RCC 7860 (cell line): ENCODE measurements at places on chromosomes 7 and 10.

DNA sequence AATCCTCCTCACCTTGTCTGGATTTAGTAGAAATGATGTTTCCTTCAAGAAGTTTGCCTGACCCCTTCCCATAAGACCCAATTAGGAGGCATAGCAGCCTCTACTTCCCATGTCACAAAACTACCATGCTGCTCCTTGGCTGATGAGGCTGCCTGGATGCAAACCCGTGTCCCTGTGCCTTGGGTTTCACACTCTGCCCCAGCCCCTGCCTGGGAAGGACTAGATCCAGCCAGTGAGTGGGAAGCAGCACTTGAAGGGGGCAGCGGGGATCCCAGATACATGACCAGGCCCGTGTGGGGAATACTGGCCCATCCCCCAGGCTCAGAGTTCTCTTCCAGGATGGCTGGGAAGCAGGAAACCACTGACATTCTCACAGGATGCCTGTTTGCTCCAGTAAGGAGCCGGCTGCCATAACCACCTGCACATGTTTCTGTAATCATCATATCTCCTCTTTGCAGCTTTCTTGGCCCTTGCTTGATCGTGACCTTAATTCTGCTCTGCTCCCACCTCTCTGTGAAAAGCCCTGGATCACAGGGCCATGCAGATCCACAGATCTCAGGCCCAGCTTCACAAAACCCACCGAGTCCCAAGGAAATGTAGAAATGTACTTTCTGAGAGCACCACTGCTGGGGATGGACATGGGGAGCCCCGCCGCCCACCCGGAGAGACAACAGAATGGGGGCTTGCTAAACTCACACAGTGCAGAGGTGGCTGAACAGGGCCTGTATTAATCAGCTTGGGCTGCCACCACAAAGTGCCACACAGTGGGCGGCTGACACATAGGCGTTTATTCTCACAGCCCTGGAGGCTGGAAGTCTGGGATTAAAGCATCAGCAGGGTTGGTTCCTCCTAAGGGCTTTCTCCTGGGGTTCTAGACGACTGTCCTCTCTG is 287.8 kb upstream of the IGFBP3 start:
- no peak for DNase-seq

DNA sequence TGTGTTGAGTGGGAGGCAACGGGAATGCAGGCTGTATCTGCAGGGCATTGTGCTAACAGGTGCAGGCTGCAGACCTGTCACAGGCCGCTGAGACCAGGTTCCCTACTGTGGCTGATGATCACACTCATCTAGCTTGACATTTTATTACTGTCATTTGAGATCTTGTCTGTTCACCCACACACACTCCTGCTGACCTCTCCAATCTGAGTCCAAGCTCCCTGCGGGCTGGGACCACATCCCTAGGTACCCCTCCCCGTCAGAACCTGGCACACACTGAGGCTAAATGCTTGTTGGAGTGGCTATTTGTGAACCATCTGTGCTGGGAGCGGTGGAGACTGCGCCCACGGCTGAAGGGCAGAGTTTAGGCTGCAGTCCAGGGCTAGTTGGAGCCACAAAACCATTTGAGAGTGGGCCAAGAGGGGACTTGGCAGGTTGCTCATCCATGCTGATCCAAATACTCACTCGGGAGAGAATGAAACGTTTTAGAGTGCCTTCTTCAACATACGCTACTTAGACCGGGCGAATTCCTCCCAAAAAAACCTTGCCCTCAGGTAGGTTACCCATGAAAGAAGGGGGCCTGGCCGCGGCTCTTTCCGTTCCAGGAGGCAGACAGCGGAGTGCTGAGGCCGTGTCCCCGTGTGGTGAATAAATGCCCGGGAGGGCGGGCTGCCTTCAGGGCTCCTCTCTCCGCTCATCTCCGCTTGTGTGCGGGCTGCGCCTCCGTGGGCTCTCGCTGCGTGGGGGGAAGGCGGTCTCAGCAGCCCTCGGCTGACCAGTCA is 164.4 kb downstream of the RGS10 start:
- no peak for DNase-seq

- no peak for DNase-seq
These were observed 187.1 kb downstream of the FAM107B start for GRCh38 chr10:14587540-14588083.

DNA sequence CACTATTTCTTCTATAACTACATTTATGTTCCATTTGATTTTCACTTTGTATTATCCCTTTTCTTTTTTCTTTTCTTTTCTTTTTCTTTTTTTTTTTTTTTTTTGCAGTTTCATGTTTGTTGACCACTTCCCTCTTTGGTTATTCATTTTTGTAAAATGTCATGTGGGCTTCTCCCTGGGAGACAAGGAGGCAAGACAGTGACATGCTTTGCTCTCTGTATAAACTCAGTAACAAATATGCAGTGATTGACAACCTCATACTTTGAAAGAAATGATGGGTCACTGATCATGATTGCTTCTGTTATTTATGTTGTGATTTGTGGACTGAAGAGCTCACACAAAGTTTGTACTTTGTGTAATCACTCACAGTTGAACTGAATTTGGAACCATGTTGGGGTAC is 90.2 kb upstream of the ABI1 start:
- no peak for DNase-seq

GRCh38 chr7:3280445-3280844 is 20.6 kb upstream of the SDK1 start:
- DNase-seq, result no peak

DNA sequence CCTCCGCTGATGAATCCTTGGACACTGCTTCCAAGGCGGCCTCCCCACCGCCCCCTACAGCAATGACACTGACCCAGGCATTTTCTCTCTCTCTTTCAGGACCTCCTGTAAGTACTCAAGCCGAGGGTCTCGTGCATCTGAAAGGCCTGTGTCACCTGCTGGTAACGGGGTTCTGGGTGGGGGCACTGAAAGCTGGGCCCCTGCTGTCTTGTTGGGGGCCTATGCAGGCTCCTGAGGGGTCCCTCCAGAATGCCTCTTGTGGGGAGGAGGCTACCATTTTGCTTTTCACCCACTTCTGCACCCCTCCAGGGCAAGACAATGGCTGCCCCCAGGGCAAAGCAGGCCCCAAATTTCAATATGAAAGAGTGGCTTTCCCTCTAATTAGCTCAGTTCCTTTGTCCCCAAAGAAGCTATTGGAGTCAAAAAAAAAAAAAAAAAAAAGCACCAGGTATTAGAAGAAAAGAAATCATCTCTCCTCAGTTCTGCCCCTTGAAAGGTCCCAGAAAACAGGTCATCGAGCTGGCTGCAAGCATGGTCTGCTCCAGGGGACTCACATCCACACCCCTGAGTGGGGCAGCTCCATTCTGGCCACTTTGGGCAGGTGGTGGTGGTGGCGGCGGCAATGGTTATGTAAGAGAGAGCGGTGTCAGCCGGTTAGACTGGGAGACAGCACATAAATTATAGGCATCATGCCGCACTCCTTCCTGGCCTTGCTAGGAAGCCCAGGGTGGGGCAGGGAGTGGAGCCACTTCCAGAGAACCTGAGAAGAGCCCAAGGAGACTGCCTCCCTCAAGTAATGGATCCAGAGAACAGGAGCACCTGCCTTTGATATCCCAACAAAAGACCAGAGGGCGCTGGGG is 66.2 kb downstream of the COL13A1 start:
- DNase-seq, result no peak

GRCh38 chr7:51228386-51228958 is 88.1 kb downstream of the COBL start:
- no peak for DNase-seq

GRCh38 chr10:71245420-71246325 is 33.3 kb downstream of the UNC5B start:
- no peak for DNase-seq

DNA sequence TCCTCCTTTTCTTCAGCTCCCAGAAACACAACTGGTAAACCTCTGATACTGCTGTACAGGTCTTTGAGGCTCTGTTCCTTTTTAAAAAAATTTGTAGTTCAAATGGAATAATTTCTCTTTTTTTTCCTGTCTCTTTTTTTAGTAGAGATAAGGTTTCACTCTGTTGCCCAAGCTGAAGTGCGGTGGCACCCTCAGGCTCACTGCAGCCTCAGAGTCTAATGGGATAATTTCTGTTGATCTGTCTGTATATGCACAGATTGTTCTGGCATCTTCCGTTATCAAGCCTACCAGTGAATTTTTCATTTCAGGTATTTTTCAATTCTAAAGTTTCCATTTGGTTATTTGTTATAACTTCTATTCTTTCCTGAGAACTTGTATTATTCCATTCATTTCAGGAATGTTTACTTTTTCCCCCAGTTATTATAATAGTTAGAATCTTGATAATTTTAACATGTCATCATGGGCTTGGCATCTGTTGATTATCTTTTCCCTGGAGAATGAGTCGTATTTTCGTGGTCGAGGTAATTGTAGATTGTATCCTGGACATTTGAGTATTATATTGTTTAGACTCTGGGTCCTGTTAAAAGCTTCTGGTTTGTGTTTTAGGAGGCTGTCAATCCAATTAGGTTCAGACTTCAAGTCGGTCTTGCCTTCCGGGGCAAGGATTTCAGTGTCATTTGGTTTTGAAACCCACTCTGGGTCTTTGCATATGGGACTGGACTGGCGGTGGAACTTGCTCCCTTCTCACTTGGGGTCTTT is 24.5 kb downstream of the CRCP start:
- DNase-seq, result peak; percentile 30

- DNase-seq, result no peak
These were observed 171.5 kb downstream of the PARD3 start for GRCh38 chr10:34643620-34644019.

GRCh38 chr7:85851571-85852193 is 664.8 kb upstream of the SEMA3D start:
- DNase-seq, result peak; percentile 33

- DNase-seq, result no peak
These were observed 20.8 kb upstream of the RET start for GRCh38 chr10:43055991-43056567.

- DNase-seq, result no peak
These were observed 128.8 kb upstream of the SMIM30 start for GRCh38 chr7:113247198-113247597.

- DNase-seq, result no peak
These were observed 38.0 kb upstream of the INSYN2A start for GRCh38 chr10:127234306-127234800.

GRCh38 chr7:98617960-98618418 is 904 bp downstream of the NPTX2 start:
- DNase-seq, result no peak

GRCh38 chr7:102823390-102824119 is 74.8 kb downstream of the FAM185A start:
- no peak for DNase-seq

GRCh38 chr10:31101123-31101522 is 69.5 kb upstream of the ZNF438 start:
- peak; percentile 95 for DNase-seq

DNA sequence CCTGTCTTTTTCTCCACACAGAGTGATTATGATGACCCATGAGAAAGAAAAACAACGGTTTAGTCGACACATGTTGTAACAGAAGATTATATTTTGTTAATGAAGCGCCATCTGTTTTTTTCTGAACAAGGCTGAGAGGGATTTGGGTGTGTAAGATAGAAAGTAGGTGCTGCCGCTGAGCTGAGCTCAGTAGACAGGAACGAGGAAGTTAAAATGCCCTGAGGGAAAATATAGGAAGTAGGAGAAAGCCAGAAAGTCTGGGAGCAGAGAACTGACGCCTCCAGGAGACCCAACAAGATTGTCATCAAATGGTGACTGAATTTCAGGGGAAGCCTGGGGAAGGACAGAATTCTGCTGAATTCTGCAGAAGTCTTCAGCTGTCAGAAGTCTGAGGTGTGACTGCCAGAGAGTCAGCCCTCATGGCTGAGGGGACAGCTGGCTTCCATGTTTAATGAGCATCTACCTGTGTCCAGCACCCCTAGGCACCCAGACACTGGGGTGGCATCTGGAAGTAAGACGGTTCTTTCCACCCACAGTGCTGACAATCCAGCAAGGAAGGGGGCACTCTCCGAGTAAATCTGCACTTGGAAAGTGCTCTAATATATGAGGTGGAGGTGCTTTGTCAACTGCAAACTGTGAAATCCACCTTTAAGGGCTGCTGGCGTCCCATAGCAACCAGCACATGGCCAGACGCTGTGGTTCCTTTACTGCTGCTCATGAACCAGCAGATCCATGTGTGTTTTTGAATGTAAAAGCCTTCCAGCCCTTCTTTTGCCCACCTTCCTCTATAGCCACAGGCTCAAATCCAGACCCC is 12.5 kb upstream of the TSPAN15 start:
- peak; percentile 54 for DNase-seq

GRCh38 chr7:1844951-1845390 is 174.9 kb downstream of the ELFN1 start:
- no peak for DNase-seq

- no peak for DNase-seq
These were observed 104.0 kb downstream of the MAD1L1 start for GRCh38 chr7:2128601-2129322.

DNA sequence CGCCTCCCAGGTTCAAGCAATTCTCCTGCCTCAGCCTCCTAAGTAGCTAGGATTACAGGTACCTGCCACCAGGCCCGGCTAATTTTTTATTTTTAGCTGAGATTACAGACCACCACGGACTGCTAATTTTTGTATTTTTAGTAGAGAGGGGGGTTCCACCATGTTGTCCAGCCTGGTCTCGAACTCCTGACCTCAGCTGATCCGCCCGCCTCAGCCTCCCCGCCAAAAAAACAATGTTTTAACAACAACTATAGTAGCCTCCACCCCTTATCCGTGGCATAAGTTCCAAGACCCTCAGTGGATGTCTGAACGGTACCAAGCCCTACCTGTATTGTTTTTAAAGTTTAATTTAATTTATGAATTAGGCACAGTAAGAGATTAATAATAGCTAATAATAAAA is 48.2 kb downstream of the GNA12 start:
- DNase-seq, result no peak

GRCh38 chr7:37371755-37372154 is 76.9 kb downstream of the ELMO1 start:
- no peak for DNase-seq

DNA sequence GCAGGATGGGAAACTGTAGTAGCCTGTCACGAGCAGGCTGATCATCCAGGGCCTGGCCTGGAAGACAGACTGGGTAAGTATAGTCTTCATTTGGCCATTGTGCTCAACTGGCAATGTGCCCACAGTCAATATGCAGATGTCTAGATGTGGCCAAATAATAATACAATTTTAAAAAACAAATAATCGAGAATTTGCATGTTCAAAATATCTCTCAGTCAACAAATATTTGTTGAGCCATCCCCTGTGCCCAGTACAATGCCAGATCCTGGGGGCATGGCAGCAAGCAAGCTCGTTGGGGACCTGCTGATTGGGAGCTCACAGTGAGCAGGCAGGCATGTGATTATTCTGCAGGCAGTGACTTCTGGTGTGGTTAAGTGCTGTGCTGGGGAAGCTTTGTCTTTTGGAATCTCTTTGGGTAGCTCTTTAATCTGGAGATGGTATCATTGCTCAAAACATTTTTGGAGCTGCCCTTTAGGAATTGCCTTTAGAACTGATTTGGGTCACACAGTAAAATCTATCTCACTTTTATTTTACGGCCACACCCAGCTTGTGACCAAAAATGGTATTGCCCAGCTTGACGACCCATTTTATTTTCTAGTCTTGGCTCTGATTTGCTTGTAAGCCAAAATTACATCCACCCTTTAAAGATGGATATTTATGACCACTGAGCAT is 92.2 kb downstream of the PLCE1 start:
- DNase-seq, result no peak

GRCh38 chr10:60901561-60902235 is 42.3 kb downstream of the RHOBTB1 start:
- no peak for DNase-seq

- DNase-seq, result no peak
These were observed 22.6 kb downstream of the CALCR start for GRCh38 chr7:93551931-93552330.

- peak; percentile 93 for DNase-seq
These were observed 105.4 kb upstream of the FAM133B start for GRCh38 chr7:92695308-92696261.
